ENCODE measurements at places on chromosomes 1 and 21. TPM values are rescaled to one million over a fixed set of nuclear protein-coding genes. Genes with fewer than 3 reads are reported as not detected.

GRCh38 chr1:83967336-83967735 lies 31.6 kb downstream of the TTLL7 start:
- DNase-seq: no peak
- H3K27ac ChIP-seq: no peak overlapping the region
- no peaks in the 10 kb centered on the region for H3K36me3 ChIP-seq
- H3K4me3 ChIP-seq: no peak overlapping the region

- no peaks in the 10 kb centered on the region for H3K27me3 ChIP-seq
- H3K36me3 ChIP-seq: no peaks in the 10 kb centered on the region
- peaks cover 6% of the 10 kb centered on the region for H3K4me1 ChIP-seq
- no peak overlapping the region for H3K27ac ChIP-seq
- no peak overlapping the region for H3K4me3 ChIP-seq
Measured at GRCh38 chr1:214419650-214420049, 131.8 kb downstream of the PTPN14 start.

GRCh38 chr1:214579183-214579582 lies 23.8 kb upstream of the CENPF start:
- peaks cover 12% of the 10 kb centered on the region for H3K36me3 ChIP-seq
- no peak overlapping the region for H3K27ac ChIP-seq
- H3K27me3 ChIP-seq: no peaks in the 10 kb centered on the region
- DNase-seq: no peak

DNA sequence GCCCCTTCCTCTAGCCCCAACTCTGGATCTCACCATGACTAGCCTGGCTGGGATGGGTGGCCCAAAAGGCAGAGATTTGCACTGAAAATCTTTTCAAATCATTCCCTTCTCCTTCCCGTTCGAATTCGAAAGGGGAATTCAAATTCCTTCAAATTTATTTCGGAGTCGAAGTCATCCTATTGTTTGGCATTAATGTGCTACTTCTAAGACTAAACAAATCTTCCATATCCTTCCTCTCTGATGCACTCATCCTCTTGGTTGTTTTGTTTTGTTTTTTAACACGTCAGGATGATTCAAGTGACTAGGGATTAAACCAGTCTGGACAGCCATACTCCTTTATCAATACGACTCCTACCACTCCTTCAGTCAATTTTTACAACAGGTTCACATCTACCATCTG lies 95.5 kb upstream of the SGIP1 start:
- peaks cover 2% of the 10 kb centered on the region for H3K4me1 ChIP-seq
- H3K27me3 ChIP-seq: no peaks in the 10 kb centered on the region

DNA sequence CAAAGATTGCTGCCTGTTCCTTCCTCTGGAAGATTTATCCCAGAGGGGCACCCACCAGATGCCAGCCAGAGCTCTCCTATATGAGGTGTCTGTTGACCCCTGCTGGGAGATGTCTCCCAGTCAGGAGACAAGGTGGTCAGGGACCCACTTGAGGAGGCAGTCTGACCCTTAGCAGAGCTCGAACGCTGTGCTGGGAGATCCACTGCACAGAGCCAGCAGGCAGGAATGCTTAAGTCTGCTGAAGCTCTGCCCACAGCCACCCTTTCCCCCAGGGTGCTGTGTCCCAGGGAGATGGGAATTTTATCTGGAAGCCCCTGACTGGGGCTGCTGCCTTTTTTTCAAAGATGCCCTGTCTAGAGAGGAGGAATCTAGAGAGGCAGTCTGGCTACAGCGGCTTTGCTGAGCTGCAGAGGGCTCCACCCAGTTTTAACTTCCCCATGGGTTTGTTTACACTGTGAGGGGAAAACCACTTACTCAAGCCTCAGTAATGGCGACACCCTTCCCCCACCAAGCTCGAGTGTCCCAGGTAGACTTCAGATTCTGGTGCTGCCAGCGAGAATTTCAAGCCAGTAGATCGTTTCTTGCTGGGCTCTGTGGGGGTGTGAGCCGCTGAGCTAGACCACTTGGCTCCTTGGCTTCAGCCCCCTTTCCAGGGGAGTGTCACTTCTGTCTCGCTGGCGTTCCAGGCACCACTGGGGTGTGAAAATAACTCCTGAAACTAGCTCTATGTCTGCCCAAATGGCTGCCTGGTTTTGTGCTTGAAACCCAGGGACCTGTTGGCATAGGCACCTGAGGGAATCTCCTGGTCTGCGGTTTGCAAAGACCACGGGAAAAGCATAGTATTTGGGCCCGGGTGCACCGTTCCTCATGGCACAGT lies 51.1 kb upstream of the PDC start:
- H3K36me3 ChIP-seq: no peaks in the 10 kb centered on the region
- H3K27ac ChIP-seq: no peak overlapping the region
- no peaks in the 10 kb centered on the region for H3K27me3 ChIP-seq
- no peak overlapping the region for H3K4me3 ChIP-seq
- no peaks in the 10 kb centered on the region for H3K4me1 ChIP-seq

Gene ATF6
- 10.4 TPM for total RNA-seq

Gene SIK1
- total RNA-seq: 5.7 TPM

Gene RSPH1
- 0.31 TPM for total RNA-seq
